Activated naive CD8-positive, alpha-beta T cell treated with anti-CD3 and anti-CD28 coated beads, Interleukin-2, amount 50 U/mL, for 16 hours (primary cell): ENCODE measurements at places on chromosomes 11 and 22.

DNA sequence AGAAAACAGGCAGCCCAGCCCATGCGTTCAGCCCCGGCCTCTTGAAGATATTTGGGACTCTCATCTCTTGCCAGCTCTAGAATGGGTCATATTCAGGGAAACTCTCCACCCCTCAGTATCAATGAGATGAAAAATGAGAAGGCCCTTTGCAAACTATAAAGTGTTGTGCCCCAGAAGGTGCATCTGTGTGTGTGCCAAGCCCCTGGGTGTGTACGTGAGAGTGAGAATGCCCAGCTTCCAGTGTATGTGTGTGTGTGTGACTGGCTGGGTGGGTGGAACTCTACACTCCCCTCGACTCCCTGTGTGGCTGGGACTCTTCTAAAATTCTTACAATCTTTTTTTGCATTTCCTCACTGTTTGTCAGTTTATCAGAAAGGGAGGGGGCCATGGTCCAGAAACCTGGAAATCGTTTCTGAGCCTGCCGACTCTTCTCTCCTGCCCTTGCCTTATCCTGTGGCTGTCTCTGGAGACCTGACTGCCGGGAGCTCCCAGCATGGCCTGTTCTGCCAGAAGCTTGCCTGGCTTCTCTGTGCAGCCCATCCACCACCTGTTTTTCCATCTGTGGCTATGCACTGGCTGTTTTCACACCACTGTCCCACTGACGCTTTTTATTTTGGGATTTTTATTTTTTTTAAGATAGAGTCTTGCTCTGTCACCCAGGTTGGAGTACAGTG, 1.2 kb downstream of the P2RY6 start:
- DNase-seq: no peak

- DNase-seq: no peak
These were observed 76.0 kb upstream of the WNT7B start for GRCh38 chr22:46052801-46053562.

DNA sequence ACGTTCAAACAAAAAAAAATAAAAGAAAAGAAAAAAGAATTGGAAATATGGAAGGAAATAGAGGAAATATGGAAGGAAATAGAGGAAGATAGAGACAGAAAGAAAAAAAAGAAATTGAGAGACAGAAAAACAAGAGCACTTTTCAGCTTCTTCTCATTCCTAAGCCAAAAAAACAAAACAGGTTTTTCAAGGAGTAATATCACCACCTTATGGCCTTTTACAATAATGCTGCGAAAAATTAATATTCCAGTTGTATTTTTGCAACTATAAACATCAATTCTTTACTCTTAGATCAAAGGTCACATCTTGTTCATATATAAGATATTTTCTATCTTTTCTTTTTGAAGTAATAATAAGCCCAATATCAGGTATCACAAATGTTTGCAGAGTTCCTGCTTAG, 328.3 kb downstream of the FAT3 start:
- DNase-seq: no peak

GRCh38 chr11:70019576-70020011, 58.5 kb upstream of the ANO1 start:
- no peak for DNase-seq

- no peak for DNase-seq
These were observed 118.5 kb upstream of the APOA1 start for GRCh38 chr11:116955949-116956348.

DNA sequence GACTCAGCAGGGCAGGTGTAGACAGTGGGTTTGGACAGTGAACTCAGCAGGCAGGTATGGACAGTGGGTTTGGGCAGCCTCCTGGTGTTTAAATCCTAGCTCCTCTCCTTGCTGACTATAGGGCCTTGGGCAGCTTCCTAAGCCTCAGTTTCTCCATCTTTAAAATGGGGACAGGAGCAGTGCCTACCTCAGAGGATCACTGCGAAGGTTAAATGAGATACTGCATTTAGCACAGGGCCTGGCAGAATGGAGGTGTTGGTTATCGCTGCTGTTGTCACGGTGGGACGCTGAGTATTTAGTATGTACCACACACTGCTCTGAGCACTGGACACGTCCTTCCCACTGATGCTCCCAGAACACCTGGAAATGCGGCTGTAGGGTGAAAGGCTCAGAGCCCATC, 14.4 kb upstream of the SCGB1A1 start:
- no peak for DNase-seq

DNA sequence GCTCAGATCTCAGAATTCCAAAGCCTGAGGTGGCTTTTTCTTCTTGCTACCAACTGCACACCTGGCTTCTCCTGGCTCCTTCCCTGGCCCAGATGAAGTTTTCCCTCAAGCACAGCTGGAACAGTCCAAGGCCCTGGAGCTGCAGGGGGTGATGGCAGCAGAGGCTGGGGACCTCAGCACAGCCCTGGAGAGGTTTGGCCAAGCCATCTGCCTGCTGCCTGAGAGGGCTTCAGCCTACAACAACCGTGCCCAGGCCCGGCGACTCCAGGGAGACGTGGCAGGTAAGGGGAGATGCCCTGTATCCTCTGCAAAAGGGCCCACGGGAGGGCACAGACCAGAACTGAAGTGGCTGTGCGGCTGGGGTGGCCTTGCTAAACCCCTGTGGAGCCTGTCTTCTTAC, 1.2 kb downstream of the TTC36 start:
- no peak for DNase-seq

- no peak for DNase-seq
These were observed 69.3 kb upstream of the OPCML start for GRCh38 chr11:133601641-133602040.

GRCh38 chr11:94545264-94546161, 1.8 kb downstream of the FUT4 start:
- no peak for DNase-seq

DNA sequence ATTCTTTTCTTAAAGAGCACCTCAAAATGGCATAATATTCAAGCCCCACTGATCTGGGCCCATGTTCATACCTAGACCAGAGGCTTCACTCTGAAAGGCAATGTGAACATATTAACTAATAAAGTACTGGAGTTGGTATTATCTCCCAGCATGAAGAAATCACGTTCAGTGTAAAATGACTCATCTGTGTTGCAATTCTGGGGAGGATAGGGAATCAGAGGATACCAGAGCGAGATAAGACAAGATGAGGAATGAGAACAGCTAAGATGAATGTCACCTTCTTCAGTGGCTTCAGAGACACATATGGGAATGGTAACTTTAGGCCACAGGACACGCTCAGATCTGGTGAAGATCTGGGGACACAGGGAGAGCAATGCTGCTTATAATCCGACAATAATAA, 121.1 kb downstream of the NTM start:
- DNase-seq: no peak

GRCh38 chr22:20580611-20581502, 73.4 kb downstream of the MED15 start:
- DNase-seq: no peak

- no peak for DNase-seq
These were observed 107.0 kb downstream of the WNT7B start for GRCh38 chr22:45870011-45870410.

- no peak for DNase-seq
These were observed 54.5 kb downstream of the TRIM44 start for GRCh38 chr11:35717043-35717442.

DNA sequence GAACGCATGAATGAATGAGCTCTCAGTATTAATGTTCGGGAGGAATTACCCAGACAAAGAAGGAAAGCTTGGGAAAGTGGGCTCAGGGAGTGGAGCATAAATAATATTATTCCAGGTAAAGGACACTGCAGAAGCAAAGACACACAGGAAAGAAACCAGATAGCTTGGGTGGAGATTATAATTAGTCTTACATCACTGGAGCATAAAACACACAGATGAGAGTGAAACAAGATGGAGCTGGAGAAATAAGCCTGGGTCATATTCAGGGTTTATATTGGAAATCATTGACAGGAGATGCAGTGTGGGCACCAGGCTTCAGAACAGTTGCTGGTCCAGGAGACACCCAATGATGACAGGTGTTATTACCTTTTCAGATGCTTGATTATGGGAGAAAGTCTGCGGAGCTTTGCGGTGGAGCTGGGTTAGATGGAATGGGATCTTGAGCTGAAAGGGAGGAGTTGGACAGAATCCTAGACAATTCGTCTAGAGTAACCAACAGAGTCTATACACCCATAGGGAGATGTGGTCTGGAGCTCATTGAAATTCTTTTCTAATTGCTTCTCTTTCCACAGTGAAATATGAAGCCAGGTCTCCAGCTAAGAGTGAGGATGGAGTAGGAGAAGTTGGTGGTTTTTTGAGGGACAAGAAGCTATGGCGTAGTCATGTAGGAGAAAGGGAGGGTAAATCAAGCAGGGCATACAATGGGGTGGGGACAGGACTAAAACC, 227.2 kb downstream of the FAM76B start:
- no peak for DNase-seq

DNA sequence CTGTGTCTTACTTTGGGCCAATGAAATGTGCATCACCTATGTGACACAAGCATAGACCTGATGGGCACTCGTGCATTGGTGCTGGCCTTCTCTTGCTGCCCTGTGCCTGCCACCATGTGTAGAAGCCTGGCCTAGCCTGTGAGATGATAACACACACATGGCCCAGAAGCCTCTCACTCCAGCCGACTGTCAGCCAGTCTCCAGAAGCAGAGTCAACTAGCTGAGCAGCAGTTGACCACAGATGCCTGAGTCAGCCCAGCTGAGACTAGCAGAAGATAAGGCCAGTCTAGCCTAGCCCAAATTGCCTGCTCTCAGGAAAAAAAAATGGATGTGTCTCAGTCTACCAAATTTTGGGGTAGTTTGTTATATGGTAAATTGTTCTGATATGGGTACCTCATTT, 46.2 kb downstream of the CSNK2A3 start:
- no peak for DNase-seq

GRCh38 chr22:23263651-23264555, 83.6 kb downstream of the BCR start:
- DNase-seq: no peak

- DNase-seq: no peak
These were observed 655.9 kb upstream of the TENM4 start for GRCh38 chr11:80096736-80097135.

GRCh38 chr22:27460591-27461347, 340.8 kb downstream of the MN1 start:
- no peak for DNase-seq
